ENCODE measurements at places on chromosomes 1 and 21.

DNA sequence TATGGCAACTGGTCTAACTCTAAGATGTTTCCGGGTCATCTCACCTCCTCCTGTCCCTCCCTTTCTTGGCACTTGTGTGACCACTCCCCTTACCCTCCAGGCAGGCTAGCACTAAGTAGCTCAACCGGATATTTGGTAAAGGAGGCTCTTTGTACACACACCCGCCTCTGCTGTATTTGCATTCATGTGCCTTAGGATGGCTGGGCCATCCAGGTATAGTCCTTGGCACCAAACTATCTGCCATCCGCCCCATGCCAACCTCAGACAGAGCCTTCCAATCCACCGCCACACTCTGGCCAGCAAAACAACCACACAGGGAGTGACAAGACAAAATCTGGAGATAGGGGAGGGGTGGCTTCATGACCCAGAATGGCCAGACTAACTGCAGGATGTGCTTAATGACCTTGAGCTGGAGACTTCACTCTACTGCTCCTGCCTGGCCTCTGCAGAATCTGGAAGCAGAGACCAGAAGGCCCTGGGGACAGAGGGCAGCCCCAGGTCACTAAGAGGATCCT, 59.5 kb downstream of the CDK18 start:
- DNase-seq = no peak

DNA sequence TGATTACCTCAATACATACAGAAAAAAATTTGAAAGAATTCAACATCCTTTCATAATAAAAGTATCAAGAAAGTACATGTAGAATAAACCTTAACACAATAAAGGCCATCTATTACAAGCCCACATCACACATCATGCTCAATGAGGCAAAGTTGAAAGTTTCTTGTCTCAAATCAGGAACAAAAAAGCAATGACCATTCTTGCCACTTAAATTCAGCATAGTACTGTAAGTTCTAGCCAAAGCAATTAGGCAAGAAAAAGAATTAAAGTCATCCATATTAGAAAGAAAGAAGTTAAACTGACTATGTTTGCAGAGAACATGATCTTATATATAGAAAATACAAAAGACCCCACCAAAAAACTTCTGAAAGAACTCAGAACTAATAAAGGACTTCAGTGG, 44.5 kb downstream of the KCNT2 start:
- no peak for DNase-seq

GRCh38 chr1:147717051-147717705, 43.2 kb downstream of the GJA5 start:
- no peak for DNase-seq

GRCh38 chr1:158124034-158124433, 56.7 kb upstream of the CD1D start:
- DNase-seq = no peak

GRCh38 chr1:229943148-229943714, 123.8 kb upstream of the GALNT2 start:
- DNase-seq = no peak

- no peak for DNase-seq
Observed at GRCh38 chr1:66413136-66413837, 120.7 kb upstream of the SGIP1 start.

GRCh38 chr1:18643154-18644012, 12.7 kb downstream of the PAX7 start:
- DNase-seq = no peak

- no peak for DNase-seq
Observed at GRCh38 chr1:205939690-205940330, 3.4 kb downstream of the SLC26A9 start.

- DNase-seq = no peak
Observed at GRCh38 chr1:29482991-29483390, 246.7 kb downstream of the PTPRU start.

- no peak for DNase-seq
Observed at GRCh38 chr21:36478207-36478701, 1.7 kb downstream of the CLDN14 start.

- no peak for DNase-seq
Observed at GRCh38 chr1:218946147-218946546, 227.5 kb upstream of the LYPLAL1 start.

- no peak for DNase-seq
Observed at GRCh38 chr1:54971317-54971791, 9.1 kb upstream of the TMEM61 start.

DNA sequence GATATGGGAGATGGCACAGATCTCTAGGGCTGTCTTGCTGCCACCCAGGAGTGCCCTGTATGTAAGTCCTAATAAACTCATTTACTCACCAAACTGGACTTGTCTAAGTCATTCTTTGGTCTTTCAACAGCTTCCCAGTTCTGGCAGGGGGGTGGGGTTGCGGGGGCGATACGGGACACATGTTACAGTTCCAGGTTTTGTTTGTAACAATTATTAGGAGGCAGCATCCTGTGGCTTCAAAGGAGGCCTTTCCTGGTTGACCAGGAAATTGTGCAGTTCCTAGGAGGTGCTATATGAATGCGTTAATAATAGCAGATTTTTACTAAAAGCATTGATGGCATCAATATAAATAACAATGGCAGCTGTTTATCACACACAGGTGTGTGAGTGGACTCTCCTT, 42.7 kb upstream of the TRIM45 start:
- no peak for DNase-seq

DNA sequence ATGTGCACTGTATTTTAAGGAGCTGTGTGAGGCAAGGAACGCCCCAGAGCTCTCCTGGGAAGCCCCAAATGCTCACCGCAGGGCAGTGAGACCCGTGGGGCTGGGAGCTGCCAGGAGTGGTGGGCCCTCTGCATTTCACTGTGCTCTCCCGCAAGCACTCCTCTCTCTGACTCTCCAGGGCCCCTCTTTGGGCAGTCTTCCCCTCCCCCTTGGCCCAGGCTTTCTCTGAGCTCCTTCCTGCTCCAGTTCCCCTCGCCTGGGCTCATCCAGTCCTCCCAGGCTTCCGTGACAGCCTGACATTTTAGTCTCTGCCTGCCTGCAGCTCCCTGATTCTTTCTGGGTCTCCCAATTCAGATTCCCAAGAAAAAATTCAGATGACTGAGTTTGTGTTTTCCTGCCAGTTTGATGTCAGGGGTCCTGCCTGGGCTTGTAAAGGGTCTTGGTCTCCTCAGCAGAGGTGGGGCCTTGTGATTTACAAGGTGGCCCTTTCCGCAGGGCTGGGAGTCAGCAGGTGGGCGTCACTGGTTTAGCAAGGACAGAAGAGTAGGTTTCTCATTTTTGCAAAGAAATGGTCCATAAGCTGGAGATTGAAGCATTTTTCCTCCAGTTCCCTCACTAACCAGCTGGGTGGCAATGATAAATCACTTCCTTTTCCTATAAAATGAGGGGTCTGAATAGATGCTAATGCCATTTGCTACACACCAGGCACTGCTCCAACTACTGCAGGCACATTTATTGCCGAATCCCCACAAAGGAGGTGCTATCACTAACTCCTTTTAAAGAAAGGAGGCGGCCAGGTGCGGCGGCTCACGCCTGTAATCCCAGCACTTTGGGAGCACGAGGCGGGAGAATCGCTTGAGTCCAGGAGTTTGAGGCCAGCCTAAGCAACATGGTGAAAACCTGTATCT, 1.9 kb upstream of the CA6 start:
- DNase-seq = no peak

- no peak for DNase-seq
Observed at GRCh38 chr1:230271300-230272035, 154.7 kb downstream of the PGBD5 start.

- DNase-seq = no peak
Observed at GRCh38 chr21:15309022-15309590, 244.3 kb upstream of the NRIP1 start.

DNA sequence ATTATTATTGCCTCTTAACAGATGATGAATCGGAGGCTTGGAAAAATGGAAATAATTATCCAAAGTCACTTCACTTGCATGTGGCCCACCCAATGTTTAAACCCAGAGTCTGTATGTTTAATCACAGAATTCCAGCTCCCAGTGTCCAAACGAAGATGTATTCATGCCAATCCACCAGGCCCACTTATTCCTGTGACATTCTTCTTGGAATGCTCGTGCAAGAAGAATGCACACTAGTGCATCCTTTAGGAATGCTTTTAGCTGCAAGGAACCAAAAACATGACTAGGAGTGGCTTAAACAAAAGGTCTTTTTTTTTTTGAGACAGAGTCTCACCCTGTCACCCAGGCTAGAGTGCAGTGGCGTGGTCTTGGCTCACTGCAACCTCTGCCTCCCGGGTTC, 8.9 kb upstream of the OPRD1 start:
- DNase-seq = no peak

DNA sequence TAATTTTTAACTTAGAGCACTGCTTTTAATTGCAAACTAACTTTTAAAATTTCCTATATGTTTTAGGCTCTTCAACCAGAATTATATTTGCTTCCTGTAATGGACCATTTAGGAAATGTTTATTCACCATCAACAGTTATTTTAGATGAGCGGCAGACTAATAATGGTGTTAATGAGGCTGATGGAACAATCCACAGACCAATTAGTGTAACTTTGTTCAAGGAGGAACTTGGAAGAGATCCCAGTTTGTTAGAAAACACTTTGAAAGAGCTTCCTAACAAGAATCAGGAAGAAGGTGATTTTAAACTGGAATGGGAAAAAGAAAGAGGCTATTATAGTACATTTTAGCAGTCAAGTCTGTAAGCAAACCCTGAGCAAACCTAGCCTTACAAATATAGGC, 19.4 kb upstream of the GNG5 start:
- no peak for DNase-seq

- DNase-seq = no peak
Observed at GRCh38 chr1:42368096-42368795, 12.3 kb upstream of the RIMKLA start.

- DNase-seq = no peak
Observed at GRCh38 chr1:181064011-181064623, 24.4 kb upstream of the IER5 start.

DNA sequence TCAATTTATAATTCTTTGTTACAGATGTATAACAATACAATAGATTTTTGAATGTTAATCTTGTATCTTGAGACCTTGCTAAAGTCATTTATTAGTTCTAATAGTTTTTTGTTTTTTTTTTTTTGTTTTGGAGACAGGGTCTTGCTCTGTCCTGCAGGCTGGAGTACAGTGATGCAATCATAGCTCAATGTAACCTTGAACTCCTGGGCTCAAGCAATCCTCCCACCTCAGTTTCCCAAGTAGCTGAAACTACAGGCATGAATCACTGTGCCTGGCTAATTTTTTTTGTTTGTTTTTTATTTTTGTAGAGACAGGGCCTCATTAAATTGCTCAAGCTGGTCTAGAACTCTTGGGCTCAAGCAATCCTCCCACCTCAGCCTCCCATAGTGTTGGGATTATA, 26.2 kb upstream of the DIPK1A start:
- no peak for DNase-seq

DNA sequence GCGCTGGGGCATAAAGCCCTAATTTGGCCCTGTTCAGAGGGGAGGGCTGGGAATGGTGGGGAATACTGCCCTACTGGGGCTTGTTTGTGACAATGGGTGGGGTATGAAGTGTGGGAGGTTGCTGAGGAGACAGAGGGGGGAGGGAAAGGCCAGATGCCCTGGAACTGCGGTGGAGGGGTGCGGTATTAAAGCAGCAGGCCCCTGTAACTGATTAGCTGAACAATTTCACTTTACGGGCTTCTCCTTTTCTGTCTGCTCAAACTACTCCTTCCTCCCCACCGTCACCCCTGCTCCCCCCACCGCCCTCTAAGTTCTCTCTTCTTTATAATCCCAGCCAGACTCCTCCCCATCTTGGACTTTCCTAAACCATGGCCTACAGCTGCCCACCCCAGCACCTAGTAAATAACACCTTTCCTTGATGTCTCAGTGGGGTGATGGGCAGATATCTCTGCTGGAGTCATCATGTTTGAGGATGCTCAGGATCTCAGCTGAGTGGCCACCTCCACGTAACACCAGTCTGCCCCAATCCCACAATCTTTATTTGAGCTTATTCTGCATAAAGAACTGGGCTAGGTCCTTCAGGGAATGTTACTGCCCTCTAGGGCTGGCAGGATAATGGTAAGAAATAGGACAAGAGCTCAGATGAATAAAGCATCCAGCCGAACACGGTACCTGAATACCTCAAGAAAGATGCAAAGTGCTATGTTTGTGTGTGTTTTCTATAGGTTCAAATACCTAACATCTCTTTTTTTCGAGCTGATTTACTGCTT, 33.5 kb downstream of the XCL1 start:
- no peak for DNase-seq

- DNase-seq = no peak
Observed at GRCh38 chr1:192488058-192488457, 87.5 kb upstream of the RGS1 start.

DNA sequence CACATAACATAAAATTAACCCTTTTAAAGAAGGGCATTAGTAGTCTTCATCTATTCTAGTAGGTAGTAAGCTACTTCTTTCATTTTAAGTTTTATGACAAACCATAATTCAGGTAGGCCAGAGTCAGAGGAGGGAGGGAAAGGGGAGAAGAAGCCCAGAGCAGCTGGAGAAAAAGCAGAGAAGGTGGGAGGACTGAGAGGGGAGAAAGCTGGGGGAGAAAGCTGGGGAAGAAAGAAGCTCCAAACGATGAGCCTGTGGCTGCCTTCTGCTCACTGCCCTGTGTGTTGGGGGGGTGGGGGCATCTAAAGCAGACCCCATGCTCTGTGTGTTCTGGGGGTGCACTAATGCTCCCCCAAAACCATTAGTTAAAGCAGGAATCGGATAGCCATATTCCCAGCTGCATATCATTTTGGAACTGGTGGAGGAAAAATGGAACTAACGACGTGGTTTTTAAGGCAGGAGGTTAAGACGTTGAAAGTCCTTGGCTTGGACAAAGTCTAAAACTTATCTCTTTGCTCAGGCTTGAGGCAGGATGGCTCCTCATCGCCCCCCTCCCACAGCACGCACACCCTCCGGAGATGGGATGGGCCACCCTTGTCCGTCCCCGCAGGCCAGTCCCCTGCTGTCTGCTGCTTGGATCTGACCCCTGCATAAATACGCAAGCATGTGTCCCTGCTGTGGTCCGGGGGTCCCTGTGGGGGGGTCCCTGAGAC, 184.2 kb downstream of the DYRK1A start:
- DNase-seq = no peak

- DNase-seq = no peak
Observed at GRCh38 chr1:112704391-112704933, 2.5 kb downstream of the RHOC start.

DNA sequence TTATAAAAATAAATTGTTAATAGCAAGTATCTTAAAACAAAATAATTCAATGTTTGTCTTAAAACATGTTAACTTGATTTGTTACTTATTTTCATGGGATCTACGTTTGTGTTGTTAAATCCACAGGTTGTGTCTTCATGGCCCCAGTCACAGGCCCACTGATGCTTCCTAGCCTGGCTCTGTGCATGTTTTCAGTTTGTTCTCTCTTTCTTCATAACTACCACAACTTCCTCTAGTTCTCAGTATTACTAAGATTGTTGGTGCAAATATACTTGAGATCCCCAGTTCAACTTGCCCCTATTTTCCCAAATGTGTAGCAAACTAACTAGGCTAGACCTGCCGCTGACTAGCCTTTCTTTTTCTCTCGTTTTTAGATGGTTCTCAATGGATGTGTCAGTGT, 250.5 kb downstream of the NRIP1 start:
- DNase-seq = no peak

- DNase-seq = no peak
Observed at GRCh38 chr1:206455289-206455665, 15.0 kb upstream of the IKBKE start.
